Activated CD4-positive, alpha-beta T cell treated with anti-CD3 and anti-CD28 coated beads, Interleukin-2, Interleukin-6, amounts not matched to agents 100 ng/mL and 50 ng/mL, durations not matched to agents 16 hours and 8 hours (primary cell): ENCODE measurements at places on chromosomes 7 and 10.

DNA sequence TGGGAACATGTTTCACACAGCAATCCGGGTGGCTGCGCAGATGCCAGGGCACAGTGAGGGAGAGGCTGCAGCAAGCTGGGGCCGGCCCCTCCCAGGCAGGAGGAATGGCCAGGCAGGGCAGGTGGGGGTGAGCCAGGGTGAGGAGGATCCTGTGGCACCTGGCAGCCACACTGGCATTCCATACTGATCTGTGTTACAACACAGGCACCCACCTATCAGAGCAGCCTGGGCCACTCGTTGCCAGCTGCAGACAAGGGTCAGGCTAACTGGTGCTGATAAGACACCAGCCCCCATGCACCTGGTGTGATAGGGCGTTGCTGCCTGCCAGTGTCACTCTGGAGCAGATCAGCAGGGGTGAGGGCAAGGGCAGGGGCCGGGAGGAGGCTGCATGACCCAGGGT, 16.6 kb upstream of the RET start:
- DNase-seq, result no peak

DNA sequence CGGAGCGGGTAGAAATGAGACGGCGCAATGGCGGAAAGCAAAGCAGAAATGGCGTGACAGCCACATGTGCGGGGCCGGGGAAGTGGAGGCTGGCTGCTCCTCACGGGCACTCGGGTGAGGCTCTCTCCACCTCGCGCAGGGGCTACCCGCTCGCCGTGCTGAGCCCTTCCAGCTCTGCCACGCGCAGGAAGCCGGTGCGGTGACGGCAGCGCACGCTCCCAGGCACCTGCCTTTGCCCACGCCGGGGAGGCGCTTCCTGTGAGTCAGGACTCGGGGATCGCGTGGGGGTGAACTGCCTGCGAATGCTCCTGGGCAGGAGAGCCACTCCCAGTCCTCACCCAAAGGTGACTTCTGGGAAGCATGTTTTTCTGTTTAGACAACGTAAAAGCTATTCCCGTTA, 431.2 kb downstream of the GLRX3 start:
- no peak for DNase-seq

DNA sequence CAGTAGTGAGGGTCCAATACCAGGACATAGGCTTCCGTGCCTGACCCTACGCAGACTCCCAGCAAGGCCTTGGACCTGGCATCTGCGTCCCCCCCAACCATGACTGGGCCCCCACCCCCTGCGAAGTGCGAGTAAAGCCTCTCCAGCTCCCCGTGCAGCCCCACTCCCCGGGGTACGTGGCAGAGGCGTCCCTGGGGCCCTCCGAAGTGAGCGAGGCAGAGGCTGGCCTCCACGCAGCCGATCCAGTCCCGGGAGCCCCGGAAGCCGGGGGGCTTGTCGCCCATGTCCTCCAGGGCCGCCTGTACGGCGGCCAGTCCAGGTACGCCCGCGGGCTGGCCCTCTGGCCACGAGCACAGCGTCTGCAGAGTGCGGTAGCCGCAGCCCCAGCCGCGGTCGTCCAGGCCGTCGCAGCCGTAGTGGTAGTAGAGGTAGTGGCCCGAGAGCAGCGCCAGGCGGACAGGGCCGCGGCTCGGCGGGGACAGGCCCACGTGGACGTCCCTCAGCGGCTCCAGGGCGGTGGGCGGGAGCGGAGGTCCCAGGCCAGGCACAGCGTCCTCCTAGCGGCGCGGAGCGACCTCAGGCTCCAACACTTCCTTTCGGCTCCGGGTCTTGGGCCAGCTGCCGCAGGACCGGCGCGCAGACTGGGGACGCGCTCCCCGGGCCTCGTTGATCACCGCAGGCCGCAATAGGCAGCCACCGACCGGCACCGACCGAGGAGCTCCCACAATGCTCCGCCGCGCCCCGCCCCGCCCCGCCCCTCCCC, at the start of gene UFSP1:
TSS of gene UFSP1 (minus strand) at position 728 of the 763 bp plus-strand sequence. CDS start at position 284, 444 bp downstream.
- DNase-seq, result no peak

- DNase-seq, result no peak
These were observed 17.9 kb downstream of the OR6V1 start for GRCh38 chr7:143069912-143070500.

DNA sequence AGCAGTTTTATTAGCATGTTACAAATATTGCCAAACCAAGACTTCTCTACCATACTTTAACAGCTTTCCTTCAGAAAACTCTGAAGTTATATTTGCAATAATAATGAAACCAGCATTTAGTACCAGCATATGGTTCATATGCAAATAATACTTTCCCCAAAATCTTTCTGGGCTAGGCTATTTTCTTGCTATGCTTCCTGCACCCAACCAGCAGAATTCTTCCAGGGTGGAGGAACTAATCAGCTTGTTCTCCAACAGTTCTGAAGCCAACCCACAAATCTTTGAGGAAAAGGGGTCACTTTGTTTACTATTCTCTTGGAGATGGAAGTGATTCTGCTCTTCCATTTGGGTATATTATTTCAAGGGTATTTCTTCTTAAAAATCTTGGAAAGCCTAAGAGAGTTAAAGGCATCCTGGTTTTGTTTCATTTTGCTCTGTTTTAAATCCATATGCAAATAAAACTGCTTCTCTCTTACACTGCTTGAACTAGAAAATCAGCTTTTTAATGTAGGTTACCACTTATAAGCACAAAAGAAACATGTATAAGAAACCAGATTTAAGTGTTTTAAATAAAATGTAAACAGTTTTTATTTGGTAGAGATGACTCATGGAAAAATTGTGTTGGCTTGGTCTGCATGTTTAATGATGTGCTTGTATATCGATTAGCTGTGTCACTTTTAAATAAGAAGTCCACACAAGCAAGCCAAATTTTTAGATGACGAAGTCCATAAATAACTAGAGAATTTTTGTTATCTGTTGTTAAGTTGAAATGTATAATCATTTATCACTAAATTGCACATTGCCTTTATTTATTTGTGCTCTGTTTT, 103.7 kb downstream of the HECTD2 start:
- DNase-seq, result no peak
